HS-27A (cell line): ENCODE measurements at places on chromosomes 6 and 20.

GRCh38 chr6:128492386-128492785, 28.0 kb downstream of the PTPRK start:
- no peak for DNase-seq

GRCh38 chr6:148441454-148441911, 98.8 kb downstream of the SASH1 start:
- DNase-seq, result peak; percentile 73

DNA sequence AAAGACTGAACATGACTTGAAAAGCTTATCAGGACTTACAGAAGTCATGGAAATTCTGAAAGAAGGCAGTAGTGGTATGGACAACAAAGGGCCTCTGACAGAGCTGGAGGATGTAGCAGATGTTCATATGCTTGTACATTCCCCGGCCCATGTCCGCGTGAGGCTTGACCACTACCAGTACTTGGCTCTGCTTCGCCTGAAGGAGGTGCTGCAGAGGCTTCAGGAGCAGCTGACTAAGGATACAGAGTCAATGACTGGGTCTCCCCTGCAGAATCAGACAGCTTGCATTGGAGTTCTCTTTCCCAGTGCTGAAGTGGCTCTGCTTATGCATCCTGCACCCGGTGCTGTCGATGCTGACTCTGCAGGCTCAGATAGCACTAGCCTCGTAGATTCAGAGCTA, 29.2 kb downstream of the TAF11 start:
- no peak for DNase-seq

GRCh38 chr6:14732226-14732843, 513.5 kb upstream of the JARID2 start:
- DNase-seq, result no peak

GRCh38 chr20:8764344-8764962, 304.4 kb upstream of the PLCB4 start:
- no peak for DNase-seq

DNA sequence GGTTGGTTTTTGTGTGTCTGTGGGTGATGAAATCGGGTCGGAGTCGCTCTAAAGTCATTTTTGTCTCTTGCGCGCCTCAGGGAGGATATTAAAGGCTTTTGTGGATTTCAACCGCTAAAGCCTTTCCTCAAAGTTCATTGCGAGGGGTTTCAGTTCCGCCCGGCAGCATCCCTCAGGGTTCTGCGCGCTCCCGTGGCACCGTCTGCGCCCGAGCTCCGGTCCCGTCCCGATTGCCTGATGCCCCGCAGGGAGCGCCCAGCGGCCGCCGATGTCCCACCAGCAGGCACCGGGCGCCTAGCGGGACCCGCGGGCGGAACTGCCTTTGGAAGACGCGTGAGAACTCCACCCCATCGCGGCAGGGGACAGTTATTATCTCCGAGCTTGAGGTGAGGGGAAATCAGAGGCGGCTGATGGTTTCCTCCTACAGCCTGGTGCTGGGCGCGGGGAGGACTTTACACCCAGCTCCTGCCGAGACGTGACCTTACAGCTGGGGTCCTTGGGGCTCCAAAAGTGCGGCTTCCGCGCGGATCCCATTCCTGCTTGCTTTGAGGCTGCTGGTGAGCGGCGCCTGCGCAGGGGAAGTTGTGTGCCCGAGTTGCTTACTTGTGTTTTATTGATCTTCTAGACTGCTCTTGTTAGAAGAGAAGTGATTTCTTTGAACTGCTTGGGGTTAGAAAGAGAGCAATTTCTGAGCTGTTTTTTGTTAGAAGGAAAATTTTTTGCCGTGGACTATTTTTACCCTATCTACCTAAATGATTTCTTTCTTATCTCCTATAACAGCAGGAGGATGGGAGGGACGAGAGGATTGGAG, 27.1 kb downstream of the ULBP1 start:
- no peak for DNase-seq

- DNase-seq, result no peak
Measured at GRCh38 chr6:45704056-45704800, 311.4 kb downstream of the CLIC5 start.
